ENCODE measurements at places on chromosomes 6 and 20. TPM values are rescaled to one million over a fixed set of nuclear protein-coding genes. Genes with fewer than 3 reads are reported as not detected.
A peak's percentile ranks its signal among the peaks of the same experiment; 100 is the strongest.

GRCh38 chr6:108806171-108806570, 42.1 kb upstream of the ARMC2 start:
- DNase-seq, result no peak

DNA sequence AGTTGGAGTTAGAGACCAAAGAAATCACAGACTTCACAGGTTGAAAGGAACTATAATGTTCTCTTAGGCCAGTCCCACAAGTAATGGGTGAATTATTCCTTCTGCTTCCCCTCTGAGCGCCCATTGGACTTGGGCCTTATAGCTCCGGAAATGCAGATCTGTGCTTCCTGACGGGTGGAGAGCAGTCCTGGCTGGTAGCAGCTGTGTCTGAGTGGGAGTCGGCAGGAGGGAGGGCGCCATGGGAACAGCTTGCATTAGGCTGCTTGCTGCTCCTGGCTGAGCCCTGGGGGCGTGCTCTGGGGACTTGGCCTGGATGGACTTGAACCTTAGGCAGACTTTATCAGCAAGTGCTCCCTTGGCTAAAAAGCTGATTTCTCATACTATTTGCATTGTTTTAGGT, 18.4 kb upstream of the NUP153 start:
- no peak for DNase-seq

- DNase-seq, result no peak
Measured at GRCh38 chr20:2285193-2285592, 10.6 kb upstream of the TGM3 start.

DNA sequence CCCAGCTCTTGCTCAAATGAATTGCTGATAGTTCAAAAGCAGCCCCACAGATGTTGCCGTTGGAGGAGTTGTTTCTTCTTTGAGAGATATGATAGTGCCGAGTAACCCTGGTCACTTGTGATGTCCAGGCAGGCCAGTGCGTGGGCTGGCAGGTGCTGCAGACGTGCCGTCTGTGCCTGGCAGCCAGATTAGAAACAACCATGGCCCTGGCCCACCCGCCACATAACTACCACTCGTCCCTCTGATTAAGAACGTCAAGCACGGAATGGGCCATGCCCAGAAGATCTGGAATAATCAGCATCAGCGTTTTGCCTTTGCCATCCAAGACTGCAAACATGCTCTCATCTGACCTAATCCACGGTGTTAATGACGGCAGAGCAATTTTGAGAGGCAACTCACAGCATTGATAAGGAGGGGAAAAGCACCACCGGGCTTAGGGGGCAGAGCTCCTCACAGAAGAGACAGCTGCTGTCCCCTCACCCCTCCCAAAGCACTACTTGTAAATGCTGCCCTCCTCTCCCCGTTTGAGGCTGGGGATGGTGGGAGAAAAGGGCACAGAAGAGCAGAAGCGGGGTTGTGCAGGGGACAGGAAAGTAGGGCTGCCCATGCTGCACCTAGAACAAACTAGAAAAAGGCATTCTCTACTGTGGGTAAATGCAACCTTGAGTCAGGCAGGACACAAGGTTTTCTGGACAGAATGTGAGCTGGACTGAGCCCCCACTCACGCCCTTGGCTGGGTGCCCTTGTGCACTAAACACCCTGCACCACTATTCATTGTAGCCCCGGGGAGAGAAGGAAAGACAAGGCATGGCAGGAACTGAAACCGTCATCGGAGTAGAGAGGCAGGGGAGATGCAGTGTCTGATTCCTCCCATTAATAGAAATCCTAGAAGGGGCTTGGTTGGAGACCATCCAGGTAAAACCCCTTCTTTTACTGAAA, 5.3 kb upstream of the CPNE5 start:
- no peak for DNase-seq

DNA sequence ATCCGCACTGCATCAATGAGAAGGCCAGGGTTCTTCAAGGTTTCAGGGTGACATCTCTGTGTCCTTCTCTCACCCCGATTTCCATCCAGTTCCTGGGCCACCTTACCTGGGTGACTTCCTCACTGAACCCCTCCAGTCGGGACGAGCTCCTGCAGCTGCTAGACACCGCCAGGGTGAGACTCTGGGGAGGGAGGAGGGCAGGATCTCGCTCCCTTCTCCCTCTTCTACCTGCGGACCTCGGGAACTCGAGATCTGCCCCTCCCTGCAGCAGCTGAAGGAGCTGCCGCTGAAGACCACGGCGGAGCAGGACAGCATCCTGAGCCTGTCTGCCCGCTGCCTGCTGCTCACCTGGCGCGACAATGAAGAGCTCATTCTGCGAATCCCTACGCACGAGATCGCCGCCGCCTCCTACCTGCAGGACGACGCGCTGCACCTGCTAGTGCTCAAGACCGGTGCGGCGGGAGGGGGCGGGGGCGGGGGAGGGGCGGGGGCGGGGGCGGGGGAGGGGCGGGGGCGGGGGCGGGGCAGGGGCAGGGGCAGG, 7.5 kb downstream of the CCM2L start:
- DNase-seq, result no peak

- no peak for DNase-seq
Measured at GRCh38 chr6:39319621-39320362, 2.7 kb downstream of the KCNK16 start.

DNA sequence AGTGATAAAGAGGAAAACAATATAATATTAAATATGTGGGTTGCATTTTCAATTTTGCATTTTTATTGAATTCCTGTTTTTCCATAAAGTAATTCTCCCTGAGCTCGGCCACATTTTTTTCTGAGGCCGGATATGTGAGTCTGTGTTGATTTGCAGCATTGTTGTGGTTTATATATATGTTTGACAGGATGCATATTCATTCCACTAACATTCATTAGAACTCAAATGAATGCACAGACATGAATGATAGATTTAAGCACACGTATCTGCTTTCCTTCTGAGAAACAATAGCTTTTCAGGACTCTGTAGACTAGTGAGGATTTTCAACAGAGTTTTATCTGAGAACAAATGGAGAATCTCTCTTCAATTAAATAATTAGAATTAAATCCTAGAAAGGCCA, 10.6 kb upstream of the EXOC2 start:
- DNase-seq, result peak; percentile 18

DNA sequence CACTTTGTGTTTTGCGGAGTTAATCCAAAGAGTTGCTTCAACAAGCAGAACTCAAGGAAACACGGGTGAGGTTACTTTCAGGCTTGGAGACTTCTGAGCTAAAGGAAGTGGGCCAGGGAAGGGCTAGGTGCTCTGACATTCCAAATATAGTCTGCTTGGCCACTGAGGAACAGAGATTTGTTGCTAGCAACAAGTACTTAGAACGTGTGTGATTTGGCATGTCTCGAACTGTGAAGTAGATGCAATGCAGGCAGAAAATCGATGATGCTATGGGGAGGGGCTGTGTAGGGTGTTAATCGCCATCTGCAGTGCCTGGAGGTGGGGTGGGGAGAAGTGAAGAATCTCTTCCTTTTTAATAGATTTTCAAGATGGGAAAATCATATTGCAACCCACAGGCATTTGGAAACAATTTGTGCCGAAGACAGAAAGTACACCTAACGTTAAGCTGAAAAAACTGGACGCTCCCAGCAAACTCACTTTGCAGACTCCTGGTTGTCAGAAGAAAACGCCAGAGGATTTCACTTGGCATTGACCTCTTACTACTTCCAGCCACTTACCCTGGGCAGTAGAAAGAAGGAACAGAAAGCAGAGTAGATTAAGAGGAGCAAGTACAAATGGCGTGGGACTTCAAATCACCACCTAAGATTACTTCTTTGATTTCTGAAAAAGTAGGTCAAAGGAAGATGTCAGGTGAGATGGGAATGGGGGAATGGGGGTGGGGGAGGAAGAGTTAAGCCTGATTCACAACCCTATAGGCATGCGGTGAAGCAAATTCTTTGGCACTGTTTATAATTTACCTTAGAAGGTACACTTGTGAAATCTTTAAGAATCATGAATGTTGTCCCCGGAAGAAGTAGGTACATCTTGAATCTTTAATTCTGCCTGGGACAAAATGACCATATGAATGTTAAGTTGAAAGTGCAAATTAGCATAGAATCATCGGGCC, 314.1 kb downstream of the CD83 start:
- DNase-seq, result no peak

PLAGL2 gene
- 32.8 TPM for total RNA-seq

PRRT1 gene
- total RNA-seq, result 0.17 TPM
